ENCODE measurements at places on chromosomes 5 and 9.
A peak's percentile ranks its signal among the peaks of the same experiment; 100 is the strongest.

DNA sequence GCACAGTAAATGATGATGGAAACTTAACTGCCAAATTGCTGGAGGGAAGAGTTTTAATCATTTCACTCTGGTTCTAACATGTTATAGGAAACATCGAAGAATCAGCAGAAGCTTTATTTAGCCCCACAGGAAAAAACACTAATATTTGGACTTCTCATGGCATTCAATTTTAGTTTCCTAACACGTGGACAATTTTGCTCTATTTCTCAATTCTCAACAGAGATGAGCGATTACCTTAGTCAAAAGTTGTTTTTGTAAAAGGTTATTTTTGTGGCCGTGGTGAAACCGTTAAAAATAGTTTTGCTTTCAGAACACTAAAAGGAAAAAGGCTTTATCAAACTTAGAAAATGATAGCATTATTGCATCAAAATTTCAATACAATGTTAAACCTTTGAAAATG is 235.2 kb downstream of the PLK2 start:
- DNase-seq, result no peak

GRCh38 chr5:36658038-36658756 is 51.8 kb downstream of the SLC1A3 start:
- DNase-seq, result no peak

GRCh38 chr5:151151793-151152192 is 5.8 kb downstream of the ANXA6 start:
- DNase-seq, result peak; percentile 62

DNA sequence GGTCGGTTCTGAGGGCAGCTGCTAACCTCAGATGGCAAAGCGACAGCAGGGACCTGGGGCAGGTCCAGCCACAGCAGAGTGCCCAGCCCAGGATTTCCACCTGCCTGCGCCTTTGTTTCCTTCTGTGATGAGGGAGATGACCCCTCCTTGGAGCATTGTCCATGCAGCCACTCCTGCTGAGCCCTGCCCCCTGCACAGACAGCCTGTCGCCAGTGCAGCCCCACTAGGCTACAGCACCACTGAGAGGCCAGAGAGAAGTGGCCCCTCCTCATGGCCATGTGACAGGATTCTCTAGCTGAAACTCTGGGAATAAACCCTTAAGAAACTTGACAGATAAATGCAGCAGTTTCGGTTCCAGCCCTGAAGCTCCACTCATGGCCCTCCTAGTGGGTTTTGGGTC is 10.5 kb upstream of the MRNIP start:
- no peak for DNase-seq

GRCh38 chr5:884345-885126 is 8.1 kb downstream of the BRD9 start:
- no peak for DNase-seq

GRCh38 chr9:120454467-120454866 is 125.5 kb downstream of the CDK5RAP2 start:
- no peak for DNase-seq
